A172 (cell line): ENCODE measurements at places on chromosomes 12 and 14. TPM values are rescaled to one million over a fixed set of nuclear protein-coding genes. Genes with fewer than 3 reads are reported as not detected.
A peak's percentile ranks its signal among the peaks of the same experiment; 100 is the strongest.

CLEC1B gene
- total RNA-seq, result not detected in 2 replicates

EML1 gene
- total RNA-seq, result 6.9 and 12.7 TPM in 2 replicates

SDR9C7 gene
- 0.12 TPM in 1 of 2 replicates, not detected in the other for total RNA-seq

ITPK1 gene
- 9.2 and 12.7 TPM in 2 replicates for total RNA-seq

IL31 gene
- total RNA-seq, result not detected in 2 replicates

SDS gene
- total RNA-seq, result not detected in 2 replicates

KCNK10 gene
- not detected in 2 replicates for total RNA-seq

LRIG3 gene
- 17.9 and 30.7 TPM in 2 replicates for total RNA-seq

OAS3 gene
- total RNA-seq, result 20.3 and 24.3 TPM in 2 replicates

TGFB3 gene
- total RNA-seq, result 2.1 and 2.3 TPM in 2 replicates

ZNF839 gene
- total RNA-seq, result 6.8 and 8.5 TPM in 2 replicates

KLRD1 gene
- not detected in 2 replicates for total RNA-seq

DPPA3 gene
- total RNA-seq, result not detected in 2 replicates

SPX gene
- total RNA-seq, result 0.07 TPM in 1 of 2 replicates, not detected in the other

GRCh38 chr12:118706437-118706836 lies 274.9 kb upstream of the SRRM4 start:
- no peak for DNase-seq

- DNase-seq, result no peak
These were observed 916.3 kb upstream of the SEL1L start for GRCh38 chr14:82449926-82450468.

DNA sequence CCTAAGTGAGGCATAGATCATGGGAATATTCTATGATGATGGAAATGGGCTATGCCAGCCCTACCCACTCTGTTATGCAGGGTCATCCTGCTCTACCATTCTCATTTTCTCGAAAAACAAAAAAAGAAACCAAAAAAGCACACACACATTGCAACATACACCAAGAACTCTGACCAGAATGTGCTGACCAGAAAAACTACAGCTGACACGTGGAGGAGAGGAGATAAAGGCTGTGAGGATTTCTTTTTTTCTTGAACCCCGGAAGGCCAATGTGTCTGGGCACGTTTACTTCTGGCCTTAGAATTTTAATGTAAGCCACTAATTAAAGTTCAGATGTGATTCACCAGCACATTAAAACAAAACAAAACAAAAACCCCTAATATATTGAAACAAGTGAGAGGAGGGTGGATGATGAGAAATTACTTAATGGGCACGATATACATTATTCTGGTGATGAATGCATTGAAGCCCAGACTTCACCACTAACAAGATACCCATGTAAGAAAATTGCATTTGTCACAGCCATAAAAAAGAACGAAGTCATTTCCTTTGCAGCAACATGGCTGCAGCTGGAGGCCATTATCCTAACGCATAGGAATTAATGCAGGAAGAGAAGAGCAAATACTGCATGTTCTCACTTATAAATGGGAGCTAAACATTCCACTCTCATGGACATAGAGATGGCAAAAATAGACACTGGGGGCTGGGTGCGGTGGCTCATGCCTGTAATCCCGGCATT lies 66.3 kb upstream of the PLEKHG3 start:
- no peak for DNase-seq

DNA sequence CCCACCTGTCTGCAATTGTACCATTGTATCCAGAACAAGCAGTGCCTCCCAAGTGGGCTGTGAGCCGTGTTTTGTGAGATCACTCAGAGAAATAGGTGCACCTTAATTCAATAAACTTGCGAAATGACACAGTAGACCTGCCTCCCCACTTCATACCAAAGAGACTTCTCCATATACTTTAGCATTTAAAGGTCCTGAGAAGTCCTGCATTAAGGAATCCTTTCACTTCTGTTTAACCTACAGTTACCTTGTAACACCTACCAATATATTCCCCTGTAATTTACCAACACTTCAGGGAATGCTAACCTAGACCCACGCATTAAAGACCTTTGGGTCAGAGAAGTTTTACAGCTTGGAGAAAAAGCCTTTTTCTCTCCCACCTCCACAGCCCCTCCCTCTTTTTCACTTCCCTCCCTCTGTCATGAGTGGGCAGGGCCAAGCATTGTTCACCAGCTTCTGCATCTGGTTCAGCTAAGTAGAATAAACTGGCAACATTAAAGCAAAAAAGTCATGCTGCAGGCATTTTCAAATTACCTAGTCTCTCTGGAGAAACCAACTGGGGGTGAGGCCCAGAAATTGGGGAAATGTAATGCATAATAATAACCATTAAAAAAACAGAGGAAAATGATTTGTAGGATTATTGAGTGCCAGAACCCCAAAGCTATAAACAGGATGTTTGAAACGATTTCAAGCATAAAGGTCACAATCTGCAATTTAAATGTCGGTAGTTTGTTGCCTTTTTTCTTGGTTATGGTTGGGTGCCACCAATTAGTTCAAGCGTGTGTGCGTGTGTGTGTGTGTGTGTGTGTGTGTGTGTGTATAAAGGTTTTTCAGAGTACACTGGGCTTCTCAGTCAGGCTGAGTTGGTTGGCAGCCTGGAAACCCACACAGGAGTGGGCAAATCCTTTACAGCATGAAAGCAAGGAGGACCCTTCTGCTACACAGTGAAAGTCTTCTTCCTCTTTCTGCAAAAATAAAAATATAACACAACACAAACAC lies 13.7 kb upstream of the WSCD2 start:
- DNase-seq, result no peak

GRCh38 chr14:64720131-64720576 lies 15.9 kb downstream of the PLEKHG3 start:
- DNase-seq, result peak; percentile 91

- DNase-seq, result no peak
These were observed 22.8 kb upstream of the PYGL start for GRCh38 chr14:50967103-50967502.

GRCh38 chr12:6555018-6555691 lies 687 bp downstream of the IFFO1 start:
- no peak for DNase-seq

GRCh38 chr12:118743896-118744700 lies 237.2 kb upstream of the SRRM4 start:
- DNase-seq, result no peak

GRCh38 chr12:116924558-116925453 lies 14.1 kb downstream of the FBXW8 start:
- peak; percentile 85 for DNase-seq

GRCh38 chr12:38327356-38327755 lies 10.8 kb downstream of the ALG10B start:
- DNase-seq, result no peak

- DNase-seq, result peak; percentile 22
These were observed 26.1 kb upstream of the SLC6A13 start for GRCh38 chr12:288687-289086.

DNA sequence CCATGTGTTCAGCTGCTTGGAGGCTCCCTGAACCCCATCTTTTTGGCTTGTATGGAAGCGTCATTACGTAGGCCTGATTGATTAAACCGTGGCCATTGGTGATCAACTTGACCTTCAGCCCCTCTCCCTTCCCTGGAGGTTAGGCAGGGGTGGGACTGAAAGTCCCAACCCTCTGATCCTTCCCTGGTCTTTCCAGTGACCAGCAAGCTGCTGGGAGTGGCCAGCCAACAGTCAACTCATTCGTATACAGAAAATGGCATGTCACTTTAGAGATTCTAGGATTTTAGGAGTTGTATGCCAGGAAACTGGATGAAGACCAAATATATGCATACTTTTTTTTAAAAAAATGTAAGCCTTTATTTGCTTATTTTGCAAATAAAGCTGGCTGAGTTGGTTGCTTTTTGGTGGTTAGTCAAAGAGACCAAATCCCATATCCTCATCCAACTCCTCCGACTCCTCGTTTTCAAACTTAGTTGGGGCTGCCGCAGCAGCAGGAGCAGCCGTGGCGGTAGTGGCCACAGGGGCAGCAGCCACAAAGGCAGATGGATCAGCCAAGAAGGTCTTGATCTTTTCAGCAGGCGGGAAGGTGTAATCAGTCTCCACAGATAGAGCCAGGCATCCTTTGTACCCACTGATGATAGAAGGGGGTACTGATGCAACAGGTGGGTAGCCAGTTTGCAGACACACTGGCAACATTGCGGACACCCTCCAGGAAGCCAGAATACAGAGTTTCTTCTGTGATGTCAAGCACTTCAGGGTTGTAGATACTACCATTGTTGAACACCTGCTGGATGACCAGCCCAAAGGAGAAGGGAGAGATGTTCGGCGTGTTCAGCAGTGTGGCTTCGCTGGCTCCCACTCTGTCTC lies 16.6 kb downstream of the NFKBIA start:
- no peak for DNase-seq

DNA sequence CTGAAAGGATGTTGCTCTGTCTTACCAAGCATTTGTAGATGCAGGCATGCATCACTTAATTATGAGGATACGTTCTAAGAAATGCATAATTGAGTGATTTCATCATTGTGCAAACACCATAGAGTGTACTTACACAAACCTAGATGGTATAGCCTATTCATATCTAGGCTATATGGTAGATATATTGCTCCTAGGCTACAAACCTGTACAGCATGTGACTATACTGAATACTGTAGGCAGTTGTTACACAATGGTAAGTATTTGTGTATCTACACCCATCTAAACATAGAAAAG lies 75.9 kb downstream of the IFT81 start:
- no peak for DNase-seq

DNA sequence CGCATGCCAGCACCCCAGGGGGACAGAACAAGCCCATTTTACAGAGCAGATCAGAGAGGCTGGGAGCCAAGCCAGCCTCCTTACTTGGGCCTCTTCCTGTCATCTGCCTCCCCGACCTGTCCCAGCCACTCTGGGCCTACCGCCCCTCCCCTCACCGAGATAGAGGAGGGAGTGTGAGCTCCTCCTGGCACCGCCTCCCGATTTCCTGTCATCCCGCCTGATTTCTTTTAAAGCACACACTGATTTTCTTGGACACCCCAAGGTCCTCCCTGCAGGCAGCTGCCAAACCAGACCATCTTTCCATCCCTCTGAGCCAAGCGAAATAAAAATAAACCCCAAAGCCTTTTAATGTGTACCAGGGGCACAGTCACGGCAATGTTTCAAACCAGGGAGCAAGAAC lies 108.4 kb downstream of the RFLNA start:
- no peak for DNase-seq

DNA sequence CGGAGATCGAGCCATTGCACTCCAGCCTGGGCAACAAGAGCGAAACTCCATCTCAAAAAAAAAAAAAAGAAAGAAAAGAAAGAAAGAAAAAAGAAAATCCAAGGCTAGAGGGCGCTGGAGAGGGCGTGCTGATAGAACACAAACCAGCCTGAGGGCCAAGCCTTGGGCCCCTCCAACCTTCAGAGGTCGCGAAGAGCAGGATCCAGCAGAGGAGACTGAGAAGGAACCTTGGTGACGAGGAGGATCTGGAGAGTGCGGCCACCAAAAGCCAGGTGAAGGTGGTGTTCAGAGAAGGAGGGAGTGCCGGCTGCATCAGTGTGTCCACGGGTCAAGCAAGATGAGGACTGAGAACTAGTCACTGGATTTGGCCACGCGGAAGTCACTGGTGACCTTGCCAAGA lies 4.1 kb upstream of the DYNC1H1 start:
- DNase-seq, result no peak

GRCh38 chr14:90554341-90554740 lies 157.5 kb downstream of the CALM1 start:
- DNase-seq, result no peak

GRCh38 chr12:88310069-88310468 lies 168.0 kb downstream of the TMTC3 start:
- DNase-seq, result no peak

DNA sequence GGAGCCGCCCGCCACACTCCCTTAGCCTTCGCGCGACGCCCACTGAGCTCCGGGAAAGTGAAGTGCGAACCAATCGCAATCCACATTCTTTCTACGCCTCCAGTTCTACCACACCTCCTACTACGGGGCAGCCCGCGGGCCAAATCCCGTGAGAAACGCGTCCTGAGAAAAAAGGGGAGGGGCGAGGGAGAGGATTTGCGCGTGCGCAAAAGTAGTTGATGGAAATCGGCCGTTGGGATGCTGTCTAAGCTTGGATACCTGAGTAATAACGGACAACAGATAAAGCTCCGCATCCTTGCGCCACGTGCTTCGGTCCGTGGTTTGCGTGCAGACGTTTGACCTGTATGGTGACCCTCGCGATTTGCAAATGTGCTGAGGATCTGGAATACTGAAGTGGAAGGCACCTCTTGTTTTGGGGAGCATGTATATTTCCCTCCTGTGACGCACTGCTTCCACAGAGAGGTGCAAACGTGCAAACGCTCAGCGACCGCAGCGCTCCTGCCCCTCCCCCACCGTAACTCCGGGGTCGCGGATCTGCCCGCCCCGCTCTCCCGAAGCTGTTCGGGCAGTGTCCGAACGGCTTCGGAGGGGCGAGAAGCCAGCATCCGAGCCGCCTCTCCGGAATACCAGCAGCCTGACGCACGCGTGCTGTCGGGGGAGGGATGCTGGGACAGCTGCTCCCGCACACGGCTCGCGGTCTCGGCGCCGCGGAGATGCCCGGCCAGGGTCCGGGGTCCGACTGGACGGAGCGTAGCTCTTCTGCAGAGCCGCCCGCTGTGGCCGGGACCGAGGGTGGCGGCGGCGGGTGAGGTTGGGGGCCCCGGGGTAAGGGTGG lies at the start of the genes FAM216A and GPN3:
Gene FAM216A (plus strand): TSS at position 632 of the 835 bp plus-strand sequence. CDS start 31 bp downstream, at position 663.
Gene GPN3 (minus strand): TSS at position 44 of the 835 bp plus-strand sequence. CDS start 54 bp downstream, outside the sequence.
- DNase-seq, result peak; percentile 97

- DNase-seq, result peak; percentile 83
These were observed 89.0 kb downstream of the AKAP6 start for GRCh38 chr14:32417956-32418552.

DNA sequence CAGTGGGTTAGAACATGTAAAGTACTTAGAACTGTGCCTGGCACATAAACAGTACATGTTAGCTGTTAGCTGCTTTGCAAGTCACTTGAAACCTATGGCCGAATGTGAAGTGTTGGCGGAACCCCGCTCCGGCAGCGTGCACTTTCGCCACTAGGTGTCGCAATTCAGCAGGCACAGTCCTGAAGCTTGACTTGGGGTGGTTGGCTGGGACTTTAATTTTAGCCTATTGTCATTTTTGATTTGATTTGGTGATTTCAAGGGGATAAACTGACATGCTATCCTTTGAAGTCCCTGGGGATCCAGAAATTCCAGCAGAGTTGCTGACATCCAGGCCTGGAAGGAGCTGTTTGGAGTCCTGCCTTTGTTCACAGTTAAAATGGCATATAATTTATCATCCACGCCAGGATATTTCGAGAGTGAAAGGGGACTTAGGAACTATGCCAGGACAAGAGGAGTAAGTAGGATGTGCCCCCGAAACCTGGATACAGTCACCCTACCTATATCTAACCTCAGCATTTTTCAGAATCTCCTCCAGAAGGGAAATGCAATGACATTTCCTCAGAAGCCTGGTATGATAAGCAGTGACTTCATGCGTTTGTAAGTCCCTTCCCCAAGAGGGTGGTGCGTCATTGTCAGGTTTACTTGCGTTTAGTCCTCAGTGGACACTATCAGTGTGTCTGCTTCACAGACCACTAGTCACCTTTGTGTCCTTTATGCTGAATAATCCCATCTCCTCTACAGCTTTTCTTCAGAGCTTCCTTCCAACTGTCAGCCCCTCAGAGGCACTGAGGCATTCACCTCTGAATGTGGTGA lies 3.5 kb upstream of the TSPAN9 start:
- DNase-seq, result peak; percentile 47

DNA sequence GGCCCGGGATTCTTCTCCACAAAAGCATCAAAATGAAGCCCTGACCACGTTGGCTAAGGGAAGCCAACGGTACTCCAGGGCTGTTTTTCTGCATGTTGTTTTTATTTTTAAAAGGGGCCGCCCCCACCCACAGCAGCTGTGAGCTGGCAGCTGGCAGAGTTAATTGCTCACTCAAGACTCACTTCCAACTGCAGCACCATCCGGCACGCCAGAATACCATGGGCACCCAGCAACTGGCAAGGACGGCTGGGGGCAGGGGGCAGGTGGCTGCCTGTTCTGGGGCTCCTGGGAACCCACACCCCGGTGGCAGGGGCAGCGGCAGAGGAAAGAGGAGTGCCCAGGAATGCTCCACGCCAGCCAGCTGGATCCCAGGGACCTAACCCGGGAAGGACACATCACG lies 44.3 kb downstream of the NCOR2 start:
- DNase-seq, result no peak
